ENCODE measurements at places on chromosomes 2 and 18.
A peak's percentile ranks its signal among the peaks of the same experiment; 100 is the strongest.

- DNase-seq = no peak
These were observed 178.4 kb upstream of the ALPP start for GRCh38 chr2:232200195-232200594.

GRCh38 chr18:6885006-6885481 lies 155.5 kb downstream of the ARHGAP28 start:
- DNase-seq = no peak

- no peak for DNase-seq
These were observed 297.4 kb downstream of the TGIF1 start for GRCh38 chr18:3747176-3747973.

GRCh38 chr2:181471226-181471625 lies 14.0 kb downstream of the ITGA4 start:
- no peak for DNase-seq

DNA sequence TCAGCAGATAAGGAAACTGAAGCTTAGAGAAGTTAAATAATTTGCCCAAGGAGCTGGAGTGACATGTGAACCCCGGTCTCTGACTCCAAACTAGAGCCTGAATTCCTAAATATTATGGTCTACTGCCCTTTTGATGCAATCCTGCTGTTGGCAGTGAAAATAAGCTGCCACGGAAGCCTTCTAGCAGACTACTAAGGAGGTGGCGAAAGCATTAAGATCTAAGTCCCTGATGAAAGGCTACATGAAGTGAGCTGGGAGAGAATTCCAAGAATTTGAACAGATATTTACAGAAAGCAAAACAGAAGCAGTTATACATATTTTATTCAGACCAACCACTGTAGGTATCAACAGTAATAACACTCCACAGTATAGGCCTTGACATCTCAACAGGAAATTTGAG lies 28.1 kb downstream of the TRMT61B start:
- DNase-seq = no peak

DNA sequence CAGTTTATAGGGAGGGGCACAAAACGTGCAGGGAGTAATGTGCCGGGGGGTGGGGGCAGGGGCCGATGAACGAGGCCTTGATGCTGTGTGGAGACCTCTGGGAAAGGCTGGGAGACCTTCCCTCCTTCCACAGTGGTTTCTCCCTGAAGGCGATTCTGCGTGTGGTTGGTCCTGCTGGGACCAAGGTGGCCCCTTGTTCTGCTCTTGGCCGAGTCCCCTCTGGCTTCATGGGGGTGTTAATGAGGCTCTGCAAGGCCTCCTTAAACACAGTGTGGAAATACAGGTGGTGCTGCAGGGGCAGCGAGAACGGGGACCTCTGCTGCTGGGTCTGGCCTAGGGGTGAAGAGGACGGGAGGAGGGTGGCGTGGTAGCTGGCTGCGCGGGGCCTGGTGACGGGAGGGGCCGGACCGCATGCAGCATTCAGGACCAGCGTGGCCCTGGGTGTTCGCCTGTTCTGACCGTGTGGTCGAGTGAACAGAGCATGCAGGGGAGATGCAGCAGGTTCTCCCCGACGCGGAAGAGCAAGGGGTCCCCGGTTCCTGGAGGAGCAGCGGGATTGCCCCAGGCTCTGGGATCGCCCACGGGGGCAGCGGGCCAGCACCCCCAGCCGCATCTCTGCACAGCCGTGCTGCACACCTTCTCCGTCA lies 42.1 kb upstream of the KCNG2 start:
- DNase-seq = no peak

DNA sequence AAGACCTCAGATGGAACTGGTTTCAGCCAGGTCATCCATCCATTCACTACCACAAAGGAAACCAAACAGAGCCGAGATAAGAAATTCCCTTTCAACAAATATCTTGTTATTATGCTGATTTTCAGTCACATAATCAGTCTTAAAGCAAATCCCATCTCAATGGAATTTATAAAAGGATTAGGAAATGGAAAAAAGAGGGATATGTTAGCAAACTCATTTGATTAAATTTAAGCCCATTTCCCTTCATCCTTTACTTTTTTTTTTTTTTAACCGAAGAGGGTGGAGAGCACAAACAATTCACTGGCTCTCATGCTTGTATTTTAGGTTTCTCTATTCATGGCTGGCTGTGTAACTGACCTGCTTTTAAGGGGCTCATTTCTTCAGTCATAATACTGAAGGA lies 109.0 kb upstream of the GATA6 start:
- no peak for DNase-seq

GRCh38 chr2:143974262-143974661 lies 545.7 kb downstream of the ZEB2 start:
- DNase-seq = no peak

GRCh38 chr2:201008296-201008829 lies 44.9 kb upstream of the ORC2 start:
- no peak for DNase-seq

DNA sequence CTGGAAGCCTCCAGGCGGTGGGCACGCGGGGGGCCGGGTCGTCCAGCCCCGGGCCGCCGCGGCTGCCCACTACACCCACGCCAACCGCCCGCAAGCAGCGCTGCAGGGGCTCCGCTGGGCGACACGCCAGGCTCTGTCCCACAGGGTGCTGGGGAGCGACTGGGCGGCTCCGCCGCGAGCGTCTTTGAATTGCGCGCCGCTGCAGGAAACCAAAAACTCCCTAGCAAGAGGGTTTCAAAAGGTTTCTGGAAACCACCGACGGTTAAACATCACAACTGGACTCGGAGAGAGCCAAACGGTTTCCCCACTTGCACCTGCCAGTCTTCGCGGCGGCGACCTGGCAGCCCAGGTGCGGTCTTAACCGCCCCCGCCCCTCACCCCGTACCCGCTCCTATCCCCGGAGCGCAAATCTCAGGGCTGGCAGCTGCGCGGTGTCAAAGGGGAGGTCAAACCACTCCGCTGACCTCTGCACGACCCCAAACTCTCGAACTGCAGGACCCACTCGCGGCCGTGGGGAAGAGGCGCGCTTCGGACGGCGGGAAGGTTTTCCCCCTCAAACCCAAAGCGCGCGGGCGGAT lies 1.0 kb downstream of the CXCR4 start:
- DNase-seq = peak; percentile 75

DNA sequence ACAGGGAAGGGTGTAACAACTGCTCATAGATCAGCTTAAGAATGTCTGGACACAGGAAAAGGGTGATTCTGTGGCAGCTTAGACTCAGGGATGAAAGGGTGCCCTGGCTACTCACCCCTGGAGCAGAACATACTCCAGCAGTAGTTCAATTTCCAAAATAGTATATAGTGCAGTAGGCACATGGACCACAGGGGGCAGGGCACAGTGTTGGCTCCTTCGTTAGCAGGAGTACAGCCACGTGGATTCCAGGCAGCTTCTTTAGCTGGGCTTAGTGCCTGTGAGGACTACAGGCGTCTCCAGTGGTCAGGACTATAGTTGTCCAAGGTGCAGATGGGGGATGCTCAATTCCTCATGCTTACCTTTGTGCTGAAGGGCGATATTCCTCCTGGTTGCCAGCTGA lies 277.5 kb upstream of the DDX18 start:
- no peak for DNase-seq

- no peak for DNase-seq
These were observed 306.7 kb upstream of the CHST9 start for GRCh38 chr18:27491772-27492171.

DNA sequence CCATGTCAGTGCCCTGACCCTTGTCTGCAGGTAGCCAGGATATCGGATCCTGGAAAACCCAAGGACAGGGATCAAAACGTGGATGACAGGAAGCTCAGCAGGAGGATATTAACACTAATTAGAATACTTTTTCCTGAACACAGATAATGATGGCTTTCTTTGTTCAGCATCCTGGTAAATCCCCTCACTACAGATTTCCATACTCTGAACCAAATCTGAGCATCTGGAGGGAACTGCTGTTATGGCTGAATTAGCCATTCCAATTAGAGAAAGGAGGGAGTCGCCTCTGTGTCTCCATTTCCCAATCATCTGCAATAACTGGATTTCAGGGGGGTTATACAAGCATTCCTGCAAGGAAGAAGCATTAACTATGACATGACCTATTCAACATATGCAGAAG lies 24.4 kb downstream of the CXCR4 start:
- DNase-seq = no peak

DNA sequence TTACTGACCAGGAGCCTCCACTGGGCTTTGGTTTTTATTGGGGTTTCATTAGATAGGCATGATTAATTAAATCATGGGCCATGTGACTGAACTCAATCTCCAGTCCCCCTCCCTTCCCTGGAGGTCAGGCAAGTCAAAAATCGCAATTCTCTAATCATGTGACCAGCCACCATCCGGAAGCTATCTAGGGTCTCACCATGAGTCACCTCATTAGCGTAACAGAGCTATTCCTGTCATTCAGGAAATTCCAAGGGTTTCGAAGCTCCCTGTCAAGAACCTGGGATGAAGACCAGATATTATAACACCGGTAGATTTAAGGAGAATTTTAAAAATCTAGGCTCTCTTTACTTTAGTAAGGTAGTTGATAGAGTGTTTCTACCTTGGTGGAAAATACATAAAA lies 180.3 kb upstream of the TCF4 start:
- DNase-seq = no peak

DNA sequence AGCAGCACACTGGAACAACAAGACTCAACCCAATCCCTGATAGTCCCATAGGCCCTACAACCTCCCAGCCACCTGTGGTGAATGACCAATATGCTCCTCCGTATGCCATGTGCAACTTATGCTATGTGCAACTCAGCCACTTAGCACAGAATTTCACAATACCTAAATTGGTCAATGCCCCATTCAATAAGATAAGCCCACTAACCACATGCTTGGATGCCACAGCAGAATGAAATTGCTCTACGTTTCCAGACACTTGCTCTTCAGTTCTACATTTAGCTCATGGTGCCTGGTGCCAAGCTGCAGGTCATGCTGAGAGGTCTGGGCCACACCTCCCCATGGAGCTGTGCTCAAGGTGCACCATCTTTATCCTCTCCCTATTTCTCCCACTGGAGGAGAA lies 159.8 kb downstream of the EN1 start:
- no peak for DNase-seq

DNA sequence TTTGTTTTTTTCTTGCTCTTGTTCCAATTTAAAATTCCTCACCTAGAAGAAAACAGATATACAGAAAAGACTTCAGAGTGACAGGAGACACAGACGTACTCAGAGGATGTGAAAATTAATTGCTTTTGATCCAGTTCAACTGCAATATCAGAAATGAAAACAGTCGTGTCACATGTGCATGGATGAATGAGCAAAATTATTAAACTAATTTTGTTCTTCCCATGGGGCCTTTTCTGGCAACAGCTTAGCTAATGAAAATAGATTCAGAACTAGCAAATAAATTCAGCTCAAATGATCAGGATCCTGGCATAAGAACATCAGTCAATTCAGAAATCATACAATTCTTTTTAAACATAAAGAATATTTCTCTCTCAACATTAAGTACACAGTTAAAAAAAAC lies 100.5 kb downstream of the CABYR start:
- DNase-seq = no peak

DNA sequence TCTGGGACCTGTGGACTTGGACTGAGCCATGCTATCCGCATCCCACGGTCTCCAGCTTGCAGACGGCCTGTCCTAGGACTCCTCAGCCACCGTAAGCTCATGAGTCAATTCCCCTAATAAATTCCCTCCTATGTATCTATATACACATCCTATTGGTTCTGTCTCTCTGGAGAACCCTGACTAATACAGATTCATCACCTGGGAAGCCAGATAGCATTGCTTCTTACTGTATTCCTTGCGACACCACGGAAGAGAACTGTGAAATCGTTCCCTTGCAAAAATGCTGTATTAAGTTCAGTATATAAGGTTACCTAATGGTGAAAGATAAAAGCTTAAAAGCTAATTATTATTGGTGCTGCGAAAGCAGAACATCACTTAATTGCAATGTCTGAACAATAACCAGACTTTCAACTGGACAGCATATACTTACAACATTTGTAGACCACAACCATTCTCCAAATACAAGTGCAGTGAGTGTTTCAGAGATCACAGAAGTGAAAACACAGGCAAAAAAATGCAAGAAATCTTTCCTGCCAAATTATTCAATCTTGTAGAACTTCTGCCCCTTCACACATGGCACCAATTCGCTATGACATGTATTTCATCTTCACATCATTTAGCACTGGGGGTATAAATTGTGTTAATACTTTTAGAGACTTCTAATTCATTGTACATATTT lies 352.9 kb downstream of the TXNL1 start:
- no peak for DNase-seq

GRCh38 chr2:219707496-219708285 lies 80.3 kb downstream of the SLC4A3 start:
- DNase-seq = no peak

DNA sequence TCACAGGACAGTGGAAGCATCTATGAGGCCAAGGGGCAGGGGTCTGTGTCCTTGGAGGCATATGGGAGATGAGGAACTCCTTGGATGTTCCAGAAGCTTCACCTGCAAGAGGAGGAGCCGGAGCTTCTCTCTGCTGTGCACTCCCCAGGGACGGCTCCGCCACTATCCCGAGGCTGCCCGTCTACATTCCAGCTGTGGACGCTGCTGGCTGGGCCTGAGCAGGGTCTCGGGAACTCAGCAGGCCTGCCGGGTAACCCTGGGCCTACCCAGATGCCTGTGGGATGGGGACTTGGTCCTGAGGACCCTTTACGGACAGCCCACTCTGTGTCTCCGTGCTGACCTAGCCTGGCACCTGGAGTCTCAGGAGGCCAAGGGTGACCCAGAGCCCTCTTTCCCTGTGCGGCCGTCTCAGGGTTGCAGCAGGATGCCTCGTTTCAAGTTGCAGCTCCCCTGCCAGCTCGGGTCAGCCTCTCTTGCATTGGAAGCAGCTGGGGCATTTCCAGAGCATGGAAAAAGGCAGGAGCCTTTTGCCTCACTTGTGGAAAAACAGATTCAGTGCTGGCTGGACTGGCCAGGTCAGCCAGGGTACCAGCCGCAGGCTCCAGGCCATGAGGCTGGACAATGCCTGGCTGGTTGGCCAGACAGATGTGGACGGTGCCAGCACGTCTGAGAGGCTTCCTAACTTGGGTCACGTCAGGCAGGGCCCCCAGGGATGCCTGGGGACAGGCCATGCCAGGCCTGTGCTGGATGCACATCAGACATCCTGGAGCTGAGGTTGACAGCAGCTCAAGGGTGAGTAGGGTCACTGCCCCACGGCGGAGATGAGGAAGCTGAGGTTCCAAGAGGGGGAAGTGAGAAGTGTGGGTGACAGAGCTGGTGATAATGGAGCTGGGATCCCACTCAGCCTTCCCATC lies 41.5 kb downstream of the SCTR start:
- DNase-seq = no peak

DNA sequence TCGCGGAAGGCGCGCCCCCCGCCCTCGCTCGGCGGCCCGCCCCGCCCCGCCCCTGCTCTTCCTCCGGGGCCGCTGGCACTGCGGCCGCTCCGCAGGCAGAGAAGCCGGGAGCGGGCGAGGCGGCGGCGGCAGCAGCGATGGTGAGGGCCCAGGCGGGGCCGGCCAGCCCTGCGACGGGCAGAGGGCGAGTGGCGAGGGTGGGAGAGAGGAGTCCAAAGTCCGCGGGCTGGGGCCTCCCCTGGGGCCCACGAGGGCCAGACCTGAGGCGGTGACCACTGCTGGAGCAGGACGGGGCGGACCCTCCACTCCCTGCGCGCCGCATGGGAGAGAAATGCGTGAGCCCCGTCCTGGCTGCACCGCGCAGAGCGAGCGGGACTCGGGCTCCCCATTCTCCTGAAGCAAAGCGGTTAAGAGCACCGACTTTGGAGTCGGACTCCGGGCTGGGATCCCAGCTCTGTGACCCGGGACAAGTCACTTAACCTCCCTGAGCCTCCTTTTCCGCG lies at the start of gene VAMP5:
VAMP5 (plus strand) TSS at position 78 of the 503 bp plus-strand sequence; CDS start at position 138, 60 bp downstream.
- DNase-seq = no peak

GRCh38 chr2:2116657-2117056 lies 214.4 kb downstream of the MYT1L start:
- DNase-seq = no peak

All from CD4-positive, alpha-beta T cell treated with Interleukin-6 at 100 ng/mL for 8 hours (primary cell).